ENCODE measurements at places on chromosomes 6 and 20. TPM values are rescaled to one million over a fixed set of nuclear protein-coding genes. Genes with fewer than 3 reads are reported as not detected.

GRCh38 chr6:43070028-43070632 lies 6.0 kb upstream of the PTK7 start:
- no peak overlapping the region for H3K27ac ChIP-seq
- DNase-seq = peak; percentile 59
- H3K27me3 ChIP-seq = no peaks in the 10 kb centered on the region
- peaks cover 5% of the 10 kb centered on the region for H3K4me1 ChIP-seq
- no peak overlapping the region for H3K4me3 ChIP-seq
- peaks cover 2% of the 10 kb centered on the region for H3K36me3 ChIP-seq

KIAA0408 gene
- total RNA-seq = not detected

- no peaks in the 10 kb centered on the region for H3K36me3 ChIP-seq
- peak; percentile 61 for DNase-seq
- no peak overlapping the region for H3K27ac ChIP-seq
- no peaks in the 10 kb centered on the region for H3K27me3 ChIP-seq
These were observed 14.3 kb downstream of the PSMB9 start for GRCh38 chr6:32868257-32868788.

GRCh38 chr6:121998631-121999030 lies 400.8 kb upstream of the HSF2 start:
- H3K27me3 ChIP-seq = no peaks in the 10 kb centered on the region
- H3K27ac ChIP-seq = no peak overlapping the region
- H3K4me1 ChIP-seq = no peaks in the 10 kb centered on the region
- no peaks in the 10 kb centered on the region for H3K36me3 ChIP-seq

HDGFL1 gene
- total RNA-seq = not detected

BCL2L1 gene
- 444 TPM for total RNA-seq

- no peaks in the 10 kb centered on the region for H3K4me1 ChIP-seq
- H3K4me3 ChIP-seq = no peak overlapping the region
- no peaks in the 10 kb centered on the region for H3K36me3 ChIP-seq
- DNase-seq = no peak
- no peaks in the 10 kb centered on the region for H3K27me3 ChIP-seq
These were observed 34.9 kb upstream of the LOC128125822 start for GRCh38 chr6:63537201-63537958.

DNA sequence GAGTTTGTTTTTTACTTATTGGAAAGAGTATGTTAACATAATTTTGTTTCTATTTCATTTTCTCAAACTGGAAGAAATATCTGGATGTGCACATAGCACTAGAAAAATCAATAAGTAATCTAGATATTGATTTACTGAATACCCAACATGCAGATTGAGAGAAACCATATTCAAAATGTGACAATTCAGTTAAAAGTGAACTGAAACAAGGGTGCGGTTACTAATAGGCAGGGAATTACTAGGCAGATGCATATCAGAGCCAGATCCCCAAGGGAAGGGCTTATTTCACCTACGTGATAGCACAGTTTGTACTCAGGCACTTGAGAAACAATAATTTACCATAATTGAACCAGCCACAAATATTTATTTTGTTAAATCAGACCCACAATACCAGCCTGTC lies 493.1 kb upstream of the FLRT3 start:
- H3K4me1 ChIP-seq = no peaks in the 10 kb centered on the region
- H3K27ac ChIP-seq = no peak overlapping the region
- H3K27me3 ChIP-seq = no peaks in the 10 kb centered on the region
- H3K4me3 ChIP-seq = no peak overlapping the region

HRH3 gene
- total RNA-seq = not detected

GJA10 gene
- not detected for total RNA-seq

DNA sequence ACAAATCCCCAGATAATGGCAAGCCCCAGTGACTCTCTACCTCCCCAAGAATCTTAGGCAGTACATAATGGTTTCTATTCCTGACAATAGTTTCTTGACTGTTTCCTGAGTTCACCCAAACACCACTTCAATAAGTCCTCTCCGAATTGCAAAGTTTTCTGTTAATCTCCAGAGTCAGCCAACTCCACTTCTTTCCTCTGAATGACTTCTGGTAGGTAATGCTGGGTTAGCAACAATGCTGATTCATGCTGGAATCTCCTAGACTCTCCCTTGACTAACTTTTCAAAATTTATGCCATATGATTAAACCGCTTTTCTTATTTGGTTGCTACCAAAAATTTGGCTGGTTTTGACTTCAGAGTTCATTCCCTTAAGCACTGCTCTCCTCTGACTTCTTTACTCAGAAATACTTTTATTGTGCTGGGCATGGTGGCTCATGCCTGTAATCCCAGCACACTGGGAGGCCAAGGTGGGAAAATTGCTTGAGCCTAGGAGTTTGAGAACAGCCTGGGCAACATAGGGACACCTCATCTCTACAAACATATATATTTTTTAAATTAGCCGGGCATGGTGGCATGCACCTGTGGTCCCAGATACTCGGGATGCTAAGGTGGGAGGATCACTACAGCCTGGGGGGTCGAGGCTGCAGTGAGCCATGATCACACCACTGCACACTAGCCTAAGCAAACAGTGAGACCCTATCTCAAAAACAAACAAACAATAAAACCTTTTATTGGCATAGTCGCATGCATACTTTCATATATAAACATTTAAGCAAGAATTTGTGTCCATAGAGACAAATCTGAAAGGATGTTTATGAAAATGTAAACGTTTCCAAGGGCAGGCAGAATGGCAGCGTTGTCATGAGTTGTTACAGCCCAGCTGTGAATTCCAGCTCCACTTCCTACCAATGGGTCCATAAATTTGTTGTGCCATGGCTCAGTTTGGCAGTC lies 249.3 kb upstream of the PLN start:
- 0 out of 2 replicates have a peak, but pooled peaks cover 5% of the 10 kb centered on the region for H3K4me1 ChIP-seq
- no peak overlapping the region for H3K27ac ChIP-seq
- H3K4me3 ChIP-seq = no peak overlapping the region
- no peaks in the 10 kb centered on the region for H3K27me3 ChIP-seq
- no peak for DNase-seq

PDE10A gene
- 3.4 TPM for total RNA-seq

- no peak for DNase-seq
- H3K4me3 ChIP-seq = no peak overlapping the region
- no peak overlapping the region for H3K27ac ChIP-seq
- no peaks in the 10 kb centered on the region for H3K4me1 ChIP-seq
- H3K27me3 ChIP-seq = no peaks in the 10 kb centered on the region
- H3K36me3 ChIP-seq = no peaks in the 10 kb centered on the region
These were observed 146.7 kb upstream of the SLC22A23 start for GRCh38 chr6:3603340-3604130.

DNA sequence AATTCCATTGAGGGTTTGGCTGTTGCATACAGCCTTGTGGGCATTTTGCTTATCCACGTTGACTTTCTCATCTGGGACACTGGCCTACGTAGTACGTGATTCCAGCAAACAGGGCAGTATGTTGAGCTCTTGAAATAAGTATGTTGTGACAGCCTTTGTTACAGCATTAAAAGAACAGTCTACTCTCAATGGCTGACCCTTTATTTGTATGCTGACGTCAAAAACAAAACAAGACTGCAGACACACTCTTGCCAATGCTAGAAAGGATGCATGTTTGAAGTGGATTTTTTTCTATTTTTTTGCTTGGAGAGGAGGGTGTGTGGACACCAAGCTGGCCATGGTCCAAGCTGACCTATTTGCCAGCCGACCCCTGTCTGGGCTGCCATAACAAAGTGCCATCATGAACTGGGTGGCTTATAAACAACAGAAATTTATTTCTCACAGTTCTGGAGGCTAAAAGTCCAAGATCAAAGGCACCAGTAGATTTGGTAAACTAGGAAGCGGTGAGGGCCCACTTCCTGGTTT lies 10.8 kb upstream of the SNHG17 start:
- H3K4me3 ChIP-seq = peak overlapping the region; percentile 70
- H3K27ac ChIP-seq = peak overlapping the region; percentile 63
- peaks cover 14% of the 10 kb centered on the region for H3K4me1 ChIP-seq
- no peaks in the 10 kb centered on the region for H3K36me3 ChIP-seq
